ENCODE measurements at places on chromosomes 1 and 21. TPM values are rescaled to one million over a fixed set of nuclear protein-coding genes. Genes with fewer than 3 reads are reported as not detected.

DYNLT4 gene
- not detected for total RNA-seq

PDE9A gene
- total RNA-seq, result 6.9 TPM

SDF4 gene
- total RNA-seq, result 213 TPM

ACTA1 gene
- 0.13 TPM for total RNA-seq

VWA5B1 gene
- total RNA-seq, result not detected

PPFIA4 gene
- 12.5 TPM for total RNA-seq

RNU1-4 gene
- under 0.01 TPM for total RNA-seq

ADGRL2 gene
- 188 TPM for total RNA-seq

LMO4 gene
- total RNA-seq, result 66.5 TPM

PDZK1 gene
- 0.72 TPM for total RNA-seq

AMY1A gene
- not detected for total RNA-seq

GJA5 gene
- total RNA-seq, result 0.26 TPM

MORN1 gene
- total RNA-seq, result 3.4 TPM

HTR6 gene
- total RNA-seq, result not detected

MX2 gene
- total RNA-seq, result 0.80 TPM

CHODL gene
- total RNA-seq, result not detected

YRDC gene
- 24.0 TPM for total RNA-seq

IQCC gene
- total RNA-seq, result 4.6 TPM

AADACL3 gene
- not detected for total RNA-seq

C1QB gene
- not detected for total RNA-seq

RBM8A gene
- total RNA-seq, result 116 TPM

SPAG17 gene
- not detected for total RNA-seq

SPRR2B gene
- not detected for total RNA-seq

ARTN gene
- total RNA-seq, result under 0.01 TPM

LMX1A gene
- total RNA-seq, result not detected

CSMD2 gene
- 0.08 TPM for total RNA-seq

FNDC7 gene
- total RNA-seq, result not detected

All from epithelial cell of alveolus of lung (primary cell).